ENCODE measurements at places on chromosomes 7 and 10. TPM values are rescaled to one million over a fixed set of nuclear protein-coding genes. Genes with fewer than 3 reads are reported as not detected.
A peak's percentile ranks its signal among the peaks of the same experiment; 100 is the strongest.

Gene LRRC4
- total RNA-seq = 1.1 TPM

Gene GCK
- total RNA-seq = 2.2 TPM

Gene MYH16
- 1.4 TPM for total RNA-seq

GRCh38 chr7:102417105-102417504 is 16.3 kb upstream of the ORAI2 start:
- no peak for DNase-seq

- DNase-seq = no peak
Measured at GRCh38 chr10:11746883-11747539, 4.8 kb downstream of the ECHDC3 start.

DNA sequence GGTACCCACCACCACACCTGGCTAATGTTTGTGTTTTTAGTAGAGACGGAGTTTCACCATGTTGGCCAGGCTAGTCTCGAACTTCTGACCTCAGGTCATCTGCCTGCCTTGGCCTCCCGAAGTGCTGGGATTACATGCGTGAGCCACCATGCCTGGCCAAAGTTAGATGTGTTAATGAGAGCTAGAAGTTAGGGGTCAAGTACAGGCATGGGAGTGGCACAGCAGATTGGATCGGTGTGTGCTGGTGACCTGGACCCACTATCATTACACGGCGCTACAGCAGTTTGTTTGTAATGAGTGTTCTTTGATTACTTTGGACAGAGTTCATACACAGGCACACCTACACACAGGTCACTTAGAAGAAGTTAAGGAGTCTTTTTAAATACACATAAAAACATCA is 36.7 kb downstream of the DNAJB6 start:
- DNase-seq = no peak

GRCh38 chr10:18238870-18239485 is 98.8 kb downstream of the CACNB2 start:
- peak; percentile 9 for DNase-seq

DNA sequence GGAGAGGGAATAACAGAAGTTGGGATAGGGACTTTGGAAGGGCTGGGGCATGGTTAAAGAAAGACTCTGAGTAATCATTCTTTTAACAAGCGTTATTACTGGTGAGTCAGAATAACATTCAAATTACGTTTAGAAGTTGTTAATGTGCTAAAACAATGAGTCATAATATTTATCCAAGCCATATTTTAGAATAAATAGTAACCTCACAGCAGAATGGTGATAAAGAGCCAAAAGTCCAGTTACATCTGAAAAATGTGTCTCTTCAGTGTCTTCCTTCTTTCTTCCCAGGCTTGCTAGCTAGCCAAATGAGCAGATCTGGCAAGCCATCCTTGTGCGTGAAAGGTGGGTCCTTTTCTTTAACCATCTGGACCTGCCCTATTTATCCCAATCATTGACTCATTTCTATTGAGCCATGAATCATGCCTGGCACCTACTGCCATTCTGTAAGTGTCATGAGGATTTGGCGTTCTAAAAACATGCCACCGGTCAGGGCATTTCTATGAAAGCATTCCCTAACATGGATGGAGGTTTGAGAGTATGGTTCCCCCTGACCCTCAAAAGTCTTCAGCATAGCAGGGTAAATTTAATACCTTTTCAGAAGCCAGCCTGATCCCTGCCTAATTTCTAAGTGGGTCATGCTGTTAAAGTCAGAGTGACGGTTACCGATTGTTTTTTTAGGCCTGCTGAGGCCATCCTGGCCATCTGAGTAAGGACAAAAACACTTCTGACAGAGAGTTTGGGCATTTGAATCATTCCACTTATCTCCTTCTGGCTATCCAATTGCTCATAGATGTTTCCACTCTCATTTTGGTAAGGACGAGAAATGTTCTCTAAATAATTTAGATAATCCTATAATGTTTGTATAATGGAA is 26.9 kb downstream of the MYPN start:
- DNase-seq = peak; percentile 47

DNA sequence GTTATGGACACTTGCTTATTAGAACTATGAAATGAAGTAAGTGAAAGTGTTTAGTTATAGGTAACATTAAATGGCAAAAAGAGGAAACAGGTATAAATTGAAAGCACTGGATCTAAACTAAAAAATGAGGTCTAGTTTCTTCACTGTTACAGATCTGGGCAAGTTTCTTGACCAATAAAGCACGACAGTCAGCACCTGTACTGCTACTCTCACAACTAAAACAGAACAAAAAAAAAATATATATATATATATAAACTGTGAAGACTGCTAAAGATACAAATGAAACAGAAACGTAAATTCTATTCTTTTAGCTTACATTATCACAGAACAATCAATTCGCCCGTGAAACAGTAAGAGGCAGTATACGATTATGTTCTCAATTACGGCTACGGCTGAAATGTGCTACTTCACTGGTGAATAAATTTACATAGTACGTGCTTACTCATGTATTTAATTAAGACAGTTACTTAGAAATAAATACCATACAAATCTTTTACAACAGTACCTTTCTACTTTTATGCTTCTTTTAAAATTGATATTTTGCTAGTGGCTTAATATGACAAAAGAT is 4.2 kb downstream of the AHR start:
- DNase-seq = no peak

DNA sequence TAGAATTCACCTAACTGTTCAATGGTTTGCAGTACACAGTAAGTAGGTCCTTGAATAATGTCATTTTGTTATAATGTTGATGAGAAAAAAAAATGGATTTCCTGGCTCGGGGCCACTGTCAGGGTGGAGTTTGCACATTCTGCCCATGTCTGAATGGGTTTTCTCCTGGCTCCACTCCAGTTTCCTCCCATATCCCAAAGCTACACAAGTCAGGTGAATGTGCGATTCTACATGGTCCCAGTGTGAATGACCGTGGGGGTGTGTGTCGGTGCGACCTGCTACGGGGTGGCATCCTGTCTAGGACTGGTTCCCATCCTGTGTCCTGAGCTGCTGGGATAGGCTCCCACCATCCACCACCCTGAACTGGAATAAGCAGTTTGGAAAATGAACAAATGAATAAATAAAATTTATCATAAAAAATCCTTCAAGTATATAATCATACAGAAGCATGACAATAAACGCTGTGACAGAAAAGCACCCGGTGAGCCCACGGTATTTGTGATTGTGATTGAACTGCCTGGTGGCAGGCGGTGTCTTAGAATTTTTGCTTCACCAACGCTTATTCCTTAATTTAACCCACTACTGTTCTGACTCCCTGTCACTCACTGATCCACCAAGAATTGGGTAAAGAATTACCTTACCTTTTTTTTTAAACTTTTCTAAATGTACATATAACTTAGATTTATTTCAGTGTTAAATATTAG is 114.1 kb downstream of the ICA1 start:
- no peak for DNase-seq

GRCh38 chr10:82251222-82251906 is 376.4 kb downstream of the NRG3 start:
- no peak for DNase-seq

GRCh38 chr7:150958597-150958996 is 19.5 kb downstream of the KCNH2 start:
- DNase-seq = no peak

DNA sequence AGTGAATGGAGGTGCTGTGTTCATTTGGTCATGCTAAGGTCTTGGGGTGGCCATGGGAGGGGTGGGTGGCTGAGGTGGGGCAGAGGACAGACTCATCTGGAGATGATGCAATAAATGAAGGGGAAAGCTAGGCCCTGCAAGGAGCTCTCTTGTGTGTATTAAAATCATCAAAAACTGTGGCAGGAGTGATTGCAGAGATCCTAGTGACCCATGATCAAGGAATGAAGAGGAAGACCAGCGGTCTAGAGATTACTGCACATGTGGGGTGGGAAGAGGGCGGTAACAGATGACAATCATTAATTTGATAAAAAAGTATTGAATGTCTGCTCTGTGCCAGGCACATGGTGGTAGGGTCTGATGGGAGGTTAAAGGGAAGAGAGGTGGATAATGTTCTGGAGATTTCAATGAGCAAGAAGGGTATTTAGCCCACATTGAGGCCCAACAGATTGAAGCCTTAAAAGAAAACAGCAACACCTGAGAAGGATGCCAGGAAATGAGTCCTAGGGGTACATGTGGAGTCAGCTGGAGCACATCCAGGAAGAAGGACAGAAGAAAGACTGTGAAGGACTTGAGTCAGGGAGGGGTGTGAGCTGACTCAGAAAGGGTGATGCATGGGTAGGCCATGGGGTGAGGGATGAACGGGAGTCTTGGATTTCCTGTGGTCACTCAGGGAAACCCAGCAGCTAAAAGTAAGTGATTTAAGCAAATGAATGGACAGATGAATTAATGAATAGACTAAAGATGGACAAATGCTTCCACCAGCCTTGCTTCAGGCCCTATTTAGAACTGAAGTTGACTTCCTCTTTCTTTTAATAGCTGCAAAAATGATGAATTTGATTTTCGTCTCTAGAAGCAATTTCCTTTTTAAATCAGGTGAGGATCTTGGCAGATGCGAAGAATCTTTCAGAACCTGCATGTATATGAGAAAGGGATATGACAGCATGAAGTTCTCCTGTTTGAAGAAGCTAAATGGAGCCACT is 83.1 kb upstream of the IGFBP3 start:
- DNase-seq = peak; percentile 67

GRCh38 chr10:4671451-4672145 is 154.4 kb upstream of the AKR1E2 start:
- DNase-seq = no peak

DNA sequence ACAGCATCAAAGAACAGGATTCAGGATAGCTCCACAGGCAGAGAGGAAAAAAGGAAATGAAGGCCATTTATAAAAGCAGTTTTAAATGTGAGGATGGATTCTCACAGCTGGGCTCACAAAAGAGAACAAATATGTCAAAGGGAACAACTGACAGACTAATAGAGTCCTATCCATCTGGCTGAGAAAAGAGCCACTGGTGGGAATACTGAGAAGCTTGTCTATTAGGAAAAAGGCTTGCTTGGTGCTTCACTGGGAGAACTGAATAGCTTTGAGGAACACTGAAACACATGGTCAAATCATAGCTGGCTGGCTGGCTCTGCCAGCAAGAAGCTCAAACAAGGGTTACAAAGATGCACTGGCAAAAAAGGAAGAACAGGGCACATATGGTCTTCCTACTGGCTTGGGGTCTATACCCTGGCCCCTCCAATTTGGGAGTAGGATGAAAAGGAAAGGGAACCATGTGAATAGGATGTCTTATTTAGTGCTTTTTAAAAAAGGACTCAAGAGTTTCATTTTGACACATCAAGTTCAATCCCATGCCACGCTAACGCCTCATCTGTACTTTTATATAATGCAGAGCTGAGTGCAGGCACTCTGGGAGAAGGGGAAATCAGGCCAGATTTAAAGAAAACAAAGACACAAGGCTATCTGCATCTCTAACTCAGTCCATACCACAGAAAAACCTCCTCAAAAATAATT is 44.8 kb upstream of the KCNIP2 start:
- no peak for DNase-seq

GRCh38 chr7:152145853-152146466 is 120.5 kb downstream of the GALNT11 start:
- DNase-seq = peak; percentile 12

DNA sequence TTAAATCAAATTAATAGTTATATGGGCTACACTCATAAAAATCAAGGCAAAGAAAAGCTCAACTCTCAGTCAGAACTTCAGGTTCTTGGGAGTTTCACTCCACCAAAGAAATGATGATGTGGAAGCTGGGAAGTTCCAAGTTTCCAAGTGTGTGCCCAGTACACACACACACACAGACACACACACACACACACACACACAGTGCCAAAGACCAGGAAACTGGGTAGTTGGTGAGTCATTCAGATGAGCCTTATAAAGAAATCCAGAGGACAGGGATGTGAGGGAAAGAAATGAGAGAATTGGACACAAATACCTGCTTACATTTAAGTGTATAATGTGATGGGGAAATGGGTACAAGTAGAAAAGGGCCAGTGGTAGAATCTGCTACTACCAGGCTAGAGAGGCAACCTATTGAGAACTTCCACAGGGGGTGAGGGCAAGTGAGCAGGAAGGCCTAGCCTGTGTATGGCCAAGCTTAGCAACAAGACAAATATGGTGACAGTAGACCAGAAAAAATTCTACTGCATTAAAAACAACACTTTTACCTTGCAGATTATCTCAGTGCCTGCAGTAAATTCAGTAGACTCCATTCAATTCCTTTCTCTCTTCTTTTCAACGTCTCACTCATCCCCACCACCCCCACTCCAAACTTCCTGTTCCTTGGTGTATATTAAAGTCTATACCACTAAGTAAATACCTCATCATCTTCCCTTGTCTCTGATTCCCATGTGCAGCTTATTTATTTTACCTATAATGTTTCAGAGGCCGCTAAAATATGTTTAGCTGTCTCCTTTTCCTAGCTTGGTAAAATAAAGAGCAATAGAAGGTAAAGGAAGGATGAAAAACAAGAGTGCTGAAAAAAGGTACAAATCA is 95.0 kb downstream of the CABCOCO1 start:
- DNase-seq = peak; percentile 89

GRCh38 chr7:135188298-135188984 is 17.9 kb upstream of the CYREN start:
- no peak for DNase-seq

DNA sequence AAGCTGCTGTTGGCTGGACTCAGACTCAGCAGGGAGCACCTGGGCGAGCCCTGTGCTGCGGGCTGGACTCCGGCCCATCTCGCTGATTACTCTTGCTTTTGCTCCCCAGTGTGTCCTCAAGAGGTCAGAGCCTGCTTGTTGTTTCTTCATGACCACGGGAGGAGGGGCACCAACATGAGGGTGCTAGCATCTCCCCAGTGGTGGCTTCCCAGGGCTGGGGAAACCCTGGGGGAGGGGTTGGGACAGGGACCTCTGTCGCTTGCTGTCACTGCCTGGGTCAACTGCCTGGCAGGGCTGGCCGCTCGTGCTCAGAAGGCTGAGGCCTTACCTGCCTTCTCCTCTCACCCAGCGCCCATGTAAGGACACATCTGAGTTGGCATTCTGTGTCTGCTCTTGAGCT is 152.3 kb upstream of the SHH start:
- DNase-seq = no peak

DNA sequence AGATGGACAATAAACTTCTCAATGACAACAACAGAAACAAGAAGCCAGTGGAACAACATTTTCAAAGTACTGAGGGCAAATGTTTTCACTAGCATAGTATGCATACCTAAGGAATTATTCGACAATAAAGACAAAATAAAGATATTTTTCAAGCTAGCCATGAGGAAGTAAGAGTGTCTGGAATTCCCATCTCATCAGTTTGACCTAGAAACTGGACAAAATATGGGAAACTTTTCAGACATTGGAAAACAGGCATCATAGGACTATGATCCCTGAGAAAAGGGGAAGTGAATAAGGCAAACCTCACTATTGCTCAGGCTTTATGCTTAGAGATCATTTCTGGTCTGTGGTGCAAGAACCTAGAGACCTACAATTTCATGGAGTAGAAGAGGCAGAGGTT is 86.3 kb downstream of the OAT start:
- no peak for DNase-seq

DNA sequence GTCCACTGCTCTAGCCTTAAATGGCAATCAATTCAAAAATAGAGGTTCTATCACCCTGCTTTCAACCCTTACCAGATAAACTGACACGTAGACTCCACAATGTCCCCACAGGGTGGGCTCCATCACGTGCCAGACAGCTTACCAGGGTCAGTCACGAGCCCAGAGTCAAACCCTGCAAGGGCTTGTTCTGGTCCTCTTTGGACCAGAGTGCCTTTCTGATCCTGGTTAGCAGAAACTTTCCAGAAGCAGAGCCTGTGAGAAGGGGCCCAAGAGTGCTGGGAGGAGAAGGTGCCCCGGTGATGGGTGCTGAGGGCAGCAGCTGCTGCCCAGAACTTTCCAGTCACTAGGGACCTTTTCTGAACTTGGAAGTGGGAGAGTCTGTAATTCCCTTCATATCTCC is 354 bp upstream of the GIMAP5 start:
- DNase-seq = no peak

All from epithelial cell of proximal tubule (primary cell).